ENCODE measurements at places on chromosomes 3 and 15.

DNA sequence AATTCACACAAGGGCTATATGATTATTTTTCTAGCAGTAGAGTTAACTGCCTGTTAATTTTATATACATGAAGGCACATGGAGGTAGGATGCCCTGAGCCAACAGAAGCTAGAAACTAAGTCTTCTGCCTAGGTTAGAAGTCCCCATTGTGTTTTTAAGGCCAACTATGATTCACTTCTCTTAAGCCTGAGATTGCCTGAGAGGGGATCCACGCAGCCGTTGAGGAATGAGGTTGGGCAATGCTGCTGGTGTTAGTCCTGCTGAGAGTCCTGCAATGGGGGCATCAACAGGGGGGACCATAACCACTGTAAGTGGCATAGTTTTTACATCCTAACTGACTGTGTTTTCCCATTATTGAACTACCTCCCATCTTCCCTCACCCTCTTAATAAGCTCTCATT is 60.1 kb upstream of the PFN2 start:
- no peak for DNase-seq

GRCh38 chr3:22935040-22935439 is 268.1 kb upstream of the UBE2E2 start:
- DNase-seq: no peak

- DNase-seq: no peak
Measured at GRCh38 chr15:93366387-93367100, 277.5 kb upstream of the RGMA start.

GRCh38 chr3:185406121-185406620 is 43.2 kb downstream of the MAP3K13 start:
- no peak for DNase-seq

GRCh38 chr3:150203273-150203672 is 204.8 kb upstream of the TSC22D2 start:
- DNase-seq: no peak

DNA sequence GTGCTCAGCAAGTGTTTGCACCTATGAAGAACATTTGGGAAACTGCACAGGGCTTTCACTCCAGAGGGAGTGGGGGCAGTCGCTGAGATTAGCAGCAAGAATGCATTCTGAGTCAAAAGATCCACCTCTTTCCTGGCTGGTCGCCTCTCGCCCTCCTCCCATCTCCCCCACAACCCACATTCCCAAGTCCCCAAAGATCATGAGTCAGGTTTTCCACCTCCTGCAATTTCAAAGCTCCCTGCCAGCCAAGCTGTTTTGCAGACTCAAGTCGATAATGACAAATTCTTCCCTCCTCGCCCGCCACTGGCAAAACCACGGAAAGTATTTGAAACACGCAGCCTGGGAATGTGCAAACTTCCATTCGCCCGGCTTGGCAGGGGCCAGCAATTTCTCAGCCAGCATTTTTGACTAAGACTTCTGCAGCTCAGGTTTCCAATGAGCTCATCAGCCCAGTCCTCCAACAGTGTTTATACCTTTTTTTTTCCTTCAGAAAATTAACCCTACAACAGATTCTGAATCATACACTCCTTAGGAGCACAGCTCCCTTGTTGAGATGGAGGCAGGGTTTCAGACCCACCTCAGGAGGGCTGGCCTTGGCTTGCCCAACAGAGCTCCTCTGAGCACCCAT is 181.4 kb downstream of the SMAD6 start:
- no peak for DNase-seq

- DNase-seq: no peak
Measured at GRCh38 chr3:195045481-195046210, 225.3 kb downstream of the XXYLT1 start.

DNA sequence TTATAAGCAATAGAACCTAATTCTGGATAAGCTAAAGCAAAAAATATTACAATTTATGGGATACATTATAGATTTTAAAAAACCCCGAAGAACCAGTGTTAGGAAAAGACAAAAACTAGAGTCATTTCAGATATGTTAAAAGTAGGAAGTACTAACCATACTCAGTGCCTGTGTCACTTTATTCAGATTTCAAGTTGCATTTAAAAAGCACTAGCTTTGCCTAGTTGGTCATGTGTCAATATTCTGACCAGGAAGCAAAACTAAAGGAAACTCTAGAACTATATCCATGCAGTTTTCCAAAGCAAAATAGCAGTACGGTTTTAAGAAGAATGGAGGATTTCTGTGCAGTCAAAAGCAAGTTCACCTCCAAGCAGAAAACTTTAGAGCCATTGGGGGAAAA is 88.4 kb downstream of the RAP2B start:
- DNase-seq: peak; percentile 34

DNA sequence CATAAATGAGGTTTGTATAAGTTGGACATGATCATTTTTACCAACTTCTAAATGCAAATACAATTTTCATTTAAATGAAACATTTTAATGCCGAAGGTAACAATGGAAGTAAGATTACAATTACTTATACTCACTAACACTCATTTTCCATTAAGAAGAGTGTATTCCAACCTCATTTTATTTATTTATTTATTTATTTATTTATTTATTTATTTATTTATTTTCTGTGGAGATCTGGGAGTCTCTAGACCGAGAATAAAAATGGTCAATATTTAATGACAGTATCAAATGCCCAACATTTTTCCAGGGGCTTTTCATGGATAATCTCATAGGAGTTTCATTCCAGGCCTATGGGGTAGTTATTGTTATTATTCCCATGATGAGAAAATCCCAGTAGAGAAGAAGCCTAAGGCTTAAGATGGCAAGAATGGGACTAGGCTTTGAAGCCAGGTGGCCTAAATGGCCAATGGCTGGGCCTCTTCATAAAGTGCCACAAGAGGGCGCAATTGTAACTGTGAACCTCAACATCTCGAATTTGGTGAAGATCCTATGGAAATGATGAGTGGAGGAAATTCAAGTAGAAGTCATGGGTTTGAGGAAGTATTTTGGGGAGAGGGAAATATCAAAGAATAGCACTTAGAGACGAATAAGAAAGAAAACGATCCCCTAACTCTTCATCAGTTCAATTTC is 21.3 kb downstream of the VGLL3 start:
- peak; percentile 23 for DNase-seq

- DNase-seq: no peak
Measured at GRCh38 chr3:37973246-37974054, 17.1 kb upstream of the VILL start.

GRCh38 chr15:38905632-38906031 is 341.0 kb upstream of the RASGRP1 start:
- no peak for DNase-seq

DNA sequence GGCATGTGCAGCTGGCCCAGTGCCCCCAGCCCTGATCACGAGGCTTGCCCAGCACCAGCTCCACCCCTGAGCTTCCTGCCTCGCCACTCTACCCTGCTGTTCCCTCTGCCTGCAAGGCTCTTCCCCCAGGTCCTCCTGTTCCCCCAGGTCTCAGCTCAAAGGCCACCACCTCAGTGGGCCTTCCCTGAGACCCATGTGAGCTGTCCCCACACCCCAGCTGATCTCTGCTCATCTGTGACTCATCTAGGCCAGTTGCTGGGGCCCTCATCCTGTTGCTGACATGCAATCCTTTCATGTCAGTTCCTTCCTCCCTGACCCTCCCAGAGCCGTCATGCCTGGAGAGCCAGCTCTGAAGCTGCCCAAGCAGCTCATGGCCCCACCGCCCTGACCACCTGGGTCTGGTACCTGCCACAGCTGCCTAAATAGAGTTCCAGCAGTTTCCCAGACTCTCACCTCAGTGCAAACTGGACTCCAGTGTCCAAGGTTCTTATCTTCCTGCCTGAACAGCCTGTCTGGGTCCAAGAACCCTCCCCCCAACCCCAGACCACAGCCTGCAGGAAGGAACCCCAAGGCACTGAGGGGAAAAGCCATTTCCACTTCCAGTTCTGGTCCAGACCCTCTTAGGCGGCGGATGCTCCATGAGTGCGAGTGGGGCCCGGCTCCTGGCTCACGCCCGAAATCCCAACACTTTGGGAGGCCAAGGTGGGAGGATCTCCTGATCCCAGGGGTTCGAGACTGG is 116.6 kb upstream of the IQSEC1 start:
- peak; percentile 79 for DNase-seq

GRCh38 chr3:14214764-14215163 is 36.1 kb downstream of the LSM3 start:
- DNase-seq: no peak

GRCh38 chr15:80418892-80419537 is 14.8 kb downstream of the ARNT2 start:
- peak; percentile 1 for DNase-seq

DNA sequence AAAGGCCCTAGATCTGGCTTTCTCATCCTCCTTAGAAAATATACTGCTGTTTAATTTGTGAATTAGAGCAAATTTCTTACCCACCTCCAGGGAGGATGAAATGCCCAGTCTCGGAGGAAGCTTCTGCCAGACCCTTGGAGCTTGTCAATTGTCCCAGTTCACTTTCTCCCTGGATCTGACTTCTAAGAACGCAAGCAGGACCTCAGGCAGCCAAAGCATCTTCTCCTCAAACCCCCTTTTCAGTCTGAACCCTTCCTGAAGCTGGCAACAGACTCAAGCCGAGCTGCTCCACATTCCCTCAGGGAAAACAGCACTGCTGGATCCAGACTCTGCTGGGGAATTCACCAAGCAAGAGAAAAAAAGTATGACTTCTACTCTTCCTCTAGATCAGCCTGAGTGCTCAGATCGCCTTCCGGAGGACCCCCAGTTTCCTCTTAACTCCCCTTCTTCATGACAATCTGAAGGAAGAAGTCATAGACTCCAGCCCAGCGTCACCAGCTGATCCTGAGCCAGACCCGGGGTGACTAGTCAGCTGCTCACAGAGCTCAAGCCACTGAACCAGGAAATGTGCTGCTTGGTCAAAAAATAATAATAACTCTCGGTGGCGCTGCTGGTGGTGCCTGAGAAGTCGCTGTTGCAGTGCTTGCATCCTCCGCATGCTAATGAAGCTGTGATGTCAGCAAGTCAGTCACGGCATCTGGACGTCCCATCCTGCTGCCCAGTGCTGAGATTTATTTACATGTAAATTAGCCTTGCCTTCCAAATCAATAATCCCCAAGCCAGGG is at the start of gene PRICKLE2:
TSS of gene PRICKLE2 (minus strand) at position 641 of the 785 bp plus-strand sequence. CDS start 26,539 bp downstream, outside the sequence.
- DNase-seq: peak; percentile 20

DNA sequence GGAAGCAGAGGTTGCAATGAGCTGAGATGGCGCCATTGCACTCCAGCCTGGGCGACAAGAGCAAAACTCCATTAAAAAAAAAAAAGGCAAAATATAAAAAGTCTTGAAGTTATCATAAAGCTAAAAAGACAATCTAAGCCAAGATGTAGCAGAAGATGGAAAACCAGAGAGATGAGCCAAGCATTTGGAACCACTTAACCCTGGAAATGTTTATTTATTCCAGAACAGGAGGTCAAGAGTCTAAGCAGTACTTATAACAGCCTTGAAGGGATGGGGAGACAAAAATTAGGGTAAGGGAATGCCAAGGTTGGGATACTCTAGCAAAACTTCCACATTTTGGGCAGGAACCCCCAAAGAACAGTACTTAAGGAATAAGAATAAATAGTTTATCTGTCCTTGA is 30.1 kb downstream of the FAIM start:
- no peak for DNase-seq

DNA sequence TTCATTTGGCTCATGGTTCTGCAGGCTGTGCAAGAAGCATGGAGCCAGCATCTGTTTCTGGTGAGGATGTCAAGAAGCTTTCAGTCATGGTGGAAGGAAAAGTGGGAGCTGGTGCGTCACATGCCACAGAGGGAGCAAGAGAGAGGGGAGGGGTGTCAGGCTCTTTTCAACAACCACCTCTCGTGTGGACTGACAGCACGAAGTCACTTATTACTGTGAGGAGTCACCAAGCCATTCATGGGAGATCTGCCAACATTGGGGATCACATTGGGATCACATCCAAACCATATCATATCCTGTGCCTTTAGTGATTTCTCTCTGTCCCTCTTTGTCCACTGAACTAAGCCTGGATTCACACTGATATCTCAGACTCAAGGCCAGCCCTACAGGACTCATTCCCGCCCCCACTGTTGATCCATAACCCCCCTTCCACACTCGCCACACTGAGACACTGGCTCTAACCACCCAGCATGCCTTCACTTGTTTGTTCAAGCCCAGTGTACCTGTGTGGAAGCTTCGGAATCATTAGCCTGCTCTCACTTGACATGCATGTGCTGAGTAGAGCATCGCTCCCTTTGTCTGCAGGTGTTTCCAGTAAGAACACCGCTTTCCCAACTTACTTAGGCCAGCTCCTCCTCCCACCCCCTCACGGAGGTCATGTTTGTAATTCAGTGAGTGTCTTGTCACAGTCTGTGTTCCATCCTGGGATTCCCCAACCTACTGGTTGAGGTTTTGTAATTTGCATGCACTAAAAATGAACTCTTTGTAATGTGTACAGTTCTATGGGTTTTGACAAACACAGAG is 132.2 kb downstream of the KLF13 start:
- DNase-seq: no peak

DNA sequence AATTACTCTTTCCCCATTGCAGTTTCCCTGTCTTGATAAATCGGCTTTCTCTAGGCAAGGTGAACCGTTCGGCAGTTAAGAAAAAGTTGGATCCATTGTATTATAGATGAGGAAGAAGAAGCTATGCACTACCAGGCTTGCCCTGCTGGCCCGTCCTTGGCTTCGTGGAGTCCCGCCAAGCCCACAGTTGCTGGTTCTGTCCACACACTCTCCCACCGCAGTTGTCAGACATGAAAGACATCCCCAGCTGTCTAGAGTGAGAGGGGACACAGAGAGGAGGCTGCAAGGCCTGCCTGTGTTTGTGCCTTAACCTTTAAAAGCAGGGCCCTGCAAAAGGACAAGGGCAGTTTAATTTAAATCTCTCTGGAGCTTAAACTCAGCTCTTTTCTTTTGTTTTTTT is 47.2 kb upstream of the PLCL2 start:
- no peak for DNase-seq

GRCh38 chr3:46565607-46566039 is 479 bp downstream of the LRRC2 start:
- DNase-seq: no peak

DNA sequence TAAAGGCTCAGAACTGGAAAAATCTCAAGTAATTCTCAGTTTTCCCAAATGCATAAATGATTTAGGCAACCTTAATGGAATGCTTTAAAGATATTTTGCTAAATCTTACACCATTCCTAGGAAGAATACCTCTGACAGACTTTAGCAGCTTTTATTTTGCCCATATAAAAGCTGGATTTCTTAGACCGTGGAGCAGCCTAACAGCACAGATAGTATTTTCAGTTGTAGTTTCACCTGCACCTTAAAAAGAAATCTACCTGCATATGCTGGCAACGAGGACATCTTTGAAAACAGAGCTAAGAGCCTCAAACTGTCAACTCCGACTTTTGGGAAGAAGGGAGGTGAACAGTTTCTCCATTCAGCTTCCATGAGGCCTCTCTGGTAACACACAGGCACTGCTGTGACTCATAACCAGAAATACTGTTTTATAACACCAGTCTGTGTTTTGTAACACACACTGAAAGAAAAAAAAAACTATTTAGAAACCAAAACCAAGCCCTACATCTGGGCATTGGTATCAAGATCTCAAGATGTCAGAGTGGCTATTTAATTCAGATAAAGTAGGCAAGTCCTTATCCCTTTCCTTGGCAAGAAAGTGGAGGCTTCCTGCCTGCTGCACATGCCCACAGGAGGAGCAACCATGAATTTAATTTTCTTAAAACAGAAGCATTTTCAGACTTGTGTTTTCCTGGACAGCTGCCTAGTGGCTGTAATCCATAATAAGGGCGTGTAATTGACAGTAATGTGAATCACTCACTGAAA is 181.5 kb upstream of the ICE2 start:
- peak; percentile 15 for DNase-seq
